ENCODE measurements at places on chromosomes 11 and 22.
A peak's percentile ranks its signal among the peaks of the same experiment; 100 is the strongest.

- no peak for DNase-seq
Measured at GRCh38 chr22:23550049-23550650, 29.9 kb downstream of the IGLL1 start.

GRCh38 chr22:41668971-41669911 lies 19.4 kb downstream of the SNU13 start:
- DNase-seq = no peak

GRCh38 chr11:11747570-11747969 lies 94.2 kb upstream of the USP47 start:
- DNase-seq = no peak

- no peak for DNase-seq
Measured at GRCh38 chr11:102850973-102851745, 7.8 kb upstream of the MMP3 start.

DNA sequence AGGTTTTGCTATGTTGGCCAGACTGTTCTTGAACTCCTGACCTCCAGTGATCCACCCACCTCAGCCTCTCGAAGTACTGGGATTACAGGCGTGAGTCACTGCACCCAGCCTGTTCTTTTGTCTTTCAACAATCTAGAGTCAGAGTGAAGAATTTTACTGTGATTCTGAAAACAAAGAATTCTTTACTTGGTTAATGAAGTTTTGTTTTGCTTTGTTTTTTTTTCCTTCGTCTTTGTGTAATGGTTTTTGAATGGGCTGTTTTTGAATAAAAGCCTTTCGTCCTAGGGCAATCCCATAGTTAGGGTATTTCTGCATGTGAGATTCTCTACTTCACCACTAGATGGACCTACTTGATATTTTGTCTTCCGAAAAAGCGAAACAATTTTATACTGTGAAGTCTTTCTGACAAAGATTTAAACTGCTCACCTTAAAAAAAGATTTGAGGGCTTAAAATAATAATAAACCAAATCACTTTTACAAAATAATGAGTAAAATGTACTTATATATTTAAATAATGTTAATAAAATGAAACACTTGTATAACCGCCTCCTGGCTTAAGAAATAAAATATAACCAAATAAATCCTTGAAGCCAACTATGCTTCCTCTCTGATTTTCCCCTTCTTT lies 43.4 kb upstream of the SC5D start:
- DNase-seq = peak; percentile 55

DNA sequence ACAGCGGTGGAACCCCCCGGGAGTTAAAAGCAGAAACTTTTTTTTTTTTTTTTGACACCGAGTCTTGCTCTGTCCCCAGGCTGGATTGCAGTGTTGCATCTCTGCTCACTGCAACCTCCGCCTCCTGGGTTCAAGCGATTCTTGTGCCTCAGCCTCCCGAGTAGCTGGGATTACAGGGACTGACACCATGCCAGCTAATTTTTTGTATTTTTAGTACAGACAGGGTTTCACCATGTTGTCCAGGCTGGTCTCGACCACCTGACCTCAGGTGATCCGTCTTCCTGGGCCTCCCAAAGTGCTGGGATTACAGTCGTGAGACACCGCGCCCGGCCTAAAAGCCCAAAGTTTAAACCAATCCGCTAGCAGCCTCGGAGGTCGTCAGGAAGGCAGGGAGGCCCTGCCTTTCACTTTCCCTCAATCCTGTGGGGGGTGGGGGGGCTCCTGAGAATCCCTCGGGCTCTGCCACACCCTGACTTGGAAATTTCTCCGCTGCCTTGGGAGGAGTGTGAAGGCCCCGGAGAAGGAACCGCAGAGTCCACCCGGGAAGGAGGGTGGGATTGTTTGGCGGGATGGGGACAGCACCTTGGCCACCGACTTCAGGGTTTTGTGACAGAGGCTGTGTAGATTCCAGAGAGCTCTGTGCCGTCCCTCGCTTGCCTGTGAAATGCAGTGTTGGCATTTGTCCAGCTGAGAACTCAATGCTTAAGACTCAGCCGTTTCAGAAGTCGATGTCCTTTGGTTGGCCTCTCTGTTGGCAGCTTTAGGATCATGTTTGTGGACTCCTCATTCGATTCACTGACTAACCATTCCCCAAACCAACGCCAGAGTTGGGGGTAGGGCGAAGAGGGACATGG lies 1.0 kb downstream of the ARHGAP8 start:
- DNase-seq = peak; percentile 40

GRCh38 chr22:40680819-40681183 lies 1.5 kb downstream of the MCHR1 start:
- DNase-seq = no peak

- no peak for DNase-seq
Measured at GRCh38 chr11:72240461-72241290, 3.3 kb downstream of the PHOX2A start.

DNA sequence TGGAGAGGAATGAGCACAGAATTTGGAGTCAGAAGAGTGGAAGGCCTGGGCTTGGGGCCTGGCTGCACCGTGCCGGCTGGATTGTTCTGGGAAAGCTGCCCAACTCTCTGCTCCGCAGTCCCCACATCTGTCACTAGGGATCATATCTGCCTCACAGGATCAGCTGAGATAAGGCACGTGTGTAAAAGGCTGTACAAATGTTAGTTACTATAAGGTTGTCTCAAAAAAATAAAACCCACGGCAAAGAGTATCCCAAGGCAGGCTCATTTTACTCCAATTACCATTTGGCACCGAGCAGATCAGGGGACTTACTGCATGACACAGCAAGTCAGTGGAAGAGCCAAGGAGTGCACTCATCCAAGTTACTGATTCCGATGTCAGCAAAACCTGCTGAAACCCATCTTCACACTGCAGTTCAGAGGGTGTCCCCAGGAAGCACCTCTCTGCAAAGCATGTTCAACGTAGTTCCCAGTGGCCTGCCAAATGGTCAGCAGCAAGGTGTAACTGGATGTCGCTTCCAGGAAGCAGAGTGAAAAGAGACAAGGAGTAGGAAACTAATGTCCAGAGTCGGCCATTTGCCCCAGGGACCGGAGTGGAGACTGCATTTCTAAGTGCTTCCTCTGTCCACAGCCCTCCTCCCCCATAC lies 18.1 kb upstream of the MRTFA start:
- peak; percentile 89 for DNase-seq

DNA sequence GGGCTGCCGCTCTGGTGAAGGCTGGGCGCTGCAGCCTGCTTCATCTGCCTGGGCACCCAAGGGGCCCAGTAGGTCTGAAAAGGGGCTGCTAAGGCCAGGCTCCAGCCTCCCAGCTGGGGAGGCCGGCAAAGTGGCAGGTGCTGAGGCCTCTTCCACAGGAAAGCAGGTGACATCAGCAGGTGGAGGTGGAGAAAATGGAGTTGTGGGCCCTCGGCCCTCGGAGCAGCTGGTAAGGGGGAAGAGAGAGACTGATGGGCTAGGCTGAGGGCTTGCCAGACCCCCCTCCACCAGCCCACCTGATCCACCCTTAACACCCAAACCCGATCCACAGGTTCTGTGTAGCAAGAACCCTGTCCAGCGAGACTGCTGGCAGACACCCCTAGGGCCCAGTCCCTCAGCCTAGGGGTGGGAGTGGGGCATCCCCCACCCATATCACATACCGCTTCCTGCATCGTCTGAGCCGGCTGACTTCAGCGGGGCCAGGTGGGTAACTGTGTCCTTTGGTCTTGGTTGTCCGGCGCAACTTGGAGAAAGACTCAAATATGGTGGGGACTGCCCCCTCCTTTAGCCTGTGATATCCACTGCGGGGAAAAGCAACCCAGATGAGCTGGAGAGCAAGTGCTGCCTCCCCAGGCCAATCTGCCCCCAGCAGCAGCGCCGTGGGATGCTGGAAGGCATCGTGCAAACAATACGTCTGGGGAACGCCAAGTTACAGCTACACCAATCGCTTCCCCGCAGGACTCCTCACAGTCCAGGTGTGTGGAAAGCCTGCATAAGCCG lies 1.5 kb downstream of the THAP7 start:
- no peak for DNase-seq

- DNase-seq = no peak
Measured at GRCh38 chr11:115552151-115552772, 48.0 kb upstream of the CADM1 start.

GRCh38 chr11:132217856-132218255 lies 847.4 kb downstream of the NTM start:
- DNase-seq = no peak

- DNase-seq = peak; percentile 43
Measured at GRCh38 chr22:40176921-40177737, 596 bp upstream of the TNRC6B start.

DNA sequence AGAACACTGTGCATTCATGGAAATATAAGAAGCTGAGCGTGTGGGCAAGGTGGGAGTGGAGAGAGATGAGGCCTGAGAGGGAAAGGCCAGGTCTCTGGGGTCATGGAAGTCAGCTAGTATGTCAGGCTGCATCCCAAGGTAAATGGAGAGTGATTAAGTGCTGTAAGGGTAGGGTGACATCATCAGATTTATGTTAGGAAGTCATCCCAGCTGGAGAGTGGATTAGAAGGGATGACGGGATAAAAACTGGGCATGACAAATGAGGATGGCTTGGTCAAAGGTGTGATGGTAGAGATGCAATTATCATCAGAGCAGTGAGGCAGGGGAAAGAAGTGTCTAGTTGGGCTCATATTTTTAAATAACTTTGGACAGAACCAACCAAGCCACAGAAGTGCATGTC lies 3.5 kb upstream of the ENDOD1 start:
- DNase-seq = no peak

GRCh38 chr11:61826930-61827570 lies 1.1 kb upstream of the FADS2 start:
- DNase-seq = no peak

- DNase-seq = no peak
Measured at GRCh38 chr11:74090701-74091100, 80.1 kb downstream of the C2CD3 start.

DNA sequence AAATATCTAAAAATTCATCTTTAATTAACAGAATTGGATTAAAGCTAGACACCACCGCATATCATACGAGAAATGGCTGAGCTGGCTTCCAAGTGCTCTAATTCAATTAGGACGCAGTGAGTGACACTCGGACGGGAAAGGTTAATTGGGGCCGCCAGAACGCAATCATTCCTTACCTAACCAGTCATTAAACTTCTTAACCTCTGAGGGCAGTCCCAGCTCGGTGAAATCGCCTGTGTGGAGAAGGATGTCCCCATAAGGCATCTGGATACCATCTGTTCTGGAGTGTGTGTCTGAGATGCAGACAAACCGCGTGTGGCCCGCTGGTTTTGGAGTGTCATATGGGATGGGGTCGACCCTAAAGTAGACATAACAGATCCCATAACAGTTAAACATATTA lies 50.3 kb downstream of the MPPED2 start:
- no peak for DNase-seq

DNA sequence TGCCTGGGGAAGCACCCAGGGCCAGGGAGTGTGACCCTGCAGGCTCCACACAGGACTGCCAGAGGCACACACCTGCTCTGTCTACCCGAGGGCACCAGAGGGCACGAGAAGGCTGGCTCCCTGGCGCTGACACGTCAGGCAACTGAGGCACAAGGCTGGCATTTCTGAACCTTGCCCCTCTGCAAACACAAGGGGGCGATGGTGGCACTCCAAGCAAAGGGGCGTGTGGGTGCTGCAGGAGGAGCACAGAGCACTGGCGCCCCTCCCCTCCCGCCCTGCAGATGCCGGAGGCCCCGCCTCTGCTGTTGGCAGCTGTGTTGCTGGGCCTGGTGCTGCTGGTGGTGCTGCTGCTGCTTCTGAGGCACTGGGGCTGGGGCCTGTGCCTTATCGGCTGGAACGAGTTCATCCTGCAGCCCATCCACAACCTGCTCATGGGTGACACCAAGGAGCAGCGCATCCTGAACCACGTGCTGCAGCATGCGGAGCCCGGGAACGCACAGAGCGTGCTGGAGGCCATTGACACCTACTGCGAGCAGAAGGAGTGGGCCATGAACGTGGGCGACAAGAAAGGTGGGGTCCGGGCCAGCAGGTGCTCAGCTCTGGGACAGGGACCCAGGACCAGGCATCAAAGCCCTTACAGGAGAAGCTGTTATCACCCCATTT lies 20.8 kb upstream of the TXNRD2 start:
- peak; percentile 81 for DNase-seq

DNA sequence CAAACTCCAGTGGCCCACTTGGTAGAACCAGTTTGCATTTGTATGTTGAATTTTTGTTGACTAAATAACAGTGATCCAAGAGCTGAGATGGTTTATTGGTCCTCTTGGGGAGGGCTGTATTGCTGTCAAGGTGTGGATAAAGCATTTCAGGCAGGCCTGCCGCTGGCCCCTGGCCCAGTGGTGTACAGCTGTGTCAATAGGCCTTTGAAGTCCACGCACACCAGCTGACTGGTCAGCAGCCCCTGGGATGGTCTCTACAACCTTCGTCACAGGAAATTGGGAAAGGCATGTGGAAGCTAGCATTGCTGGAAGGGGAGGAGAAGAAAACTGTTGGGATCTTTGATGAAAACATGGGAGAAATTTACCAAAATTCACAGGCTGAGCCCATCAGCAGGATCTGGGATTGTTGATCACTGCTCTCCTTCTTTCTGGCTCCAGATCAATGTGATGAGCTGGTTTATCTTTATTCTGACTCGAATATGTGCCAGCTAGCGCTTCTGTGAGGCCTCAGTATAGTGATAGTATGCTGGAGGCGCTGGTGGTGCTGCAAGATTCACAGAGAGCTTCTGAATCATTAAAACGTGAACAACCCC lies 12.5 kb upstream of the E2F8 start:
- DNase-seq = peak; percentile 83

DNA sequence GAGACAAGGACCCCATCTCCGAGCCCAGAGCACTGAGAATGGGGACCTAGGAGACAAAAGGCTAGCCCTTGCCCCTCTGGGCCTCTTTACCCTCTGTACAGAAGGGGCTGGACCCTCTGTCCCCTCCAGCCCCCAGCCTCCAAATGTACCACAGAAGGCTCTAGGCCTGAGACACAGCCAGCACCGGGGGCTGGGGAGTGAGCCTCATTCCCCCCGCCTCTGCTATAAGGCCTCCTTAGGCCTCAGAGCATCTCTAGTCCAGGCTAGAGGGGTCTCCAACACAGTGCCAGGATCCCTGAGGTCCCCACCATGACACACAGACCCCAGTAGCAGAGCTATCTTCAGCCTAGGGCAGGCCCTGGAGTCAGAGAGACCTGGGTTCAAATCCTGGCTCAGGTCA lies 4.8 kb downstream of the SMTN start:
- no peak for DNase-seq

DNA sequence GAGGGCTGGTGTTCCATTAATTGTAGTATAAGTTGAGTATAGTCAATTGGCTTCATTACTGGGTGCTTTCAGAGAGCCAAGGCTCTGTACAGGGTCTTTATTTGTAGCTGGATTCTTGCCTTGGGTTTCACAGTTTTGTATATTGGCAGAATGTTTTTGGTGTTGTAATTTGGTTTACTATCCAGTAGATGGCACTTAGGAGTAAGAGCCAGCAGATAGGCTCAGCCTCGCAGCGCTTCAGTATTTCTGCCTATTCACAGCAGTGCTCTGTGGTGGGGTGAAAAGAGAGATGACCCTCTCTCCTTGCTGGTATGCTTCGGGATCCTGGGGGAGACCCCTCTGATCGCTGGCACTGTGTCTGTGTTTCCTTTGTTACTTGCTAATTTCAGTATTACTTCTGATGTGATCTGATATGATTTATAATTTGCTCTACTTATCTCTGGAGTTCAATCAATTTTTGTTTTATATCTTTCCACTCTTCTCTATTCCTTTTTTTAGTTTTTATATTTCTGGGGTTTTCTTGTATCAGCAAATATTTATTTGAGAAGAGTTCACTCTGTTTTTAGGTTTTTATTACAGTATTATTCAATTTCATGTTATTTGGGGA lies 52.2 kb downstream of the ANO5 start:
- peak; percentile 51 for DNase-seq

Measured in SJCRH30 (cell line).